ENCODE measurements at places on chromosomes 2 and 18.

DNA sequence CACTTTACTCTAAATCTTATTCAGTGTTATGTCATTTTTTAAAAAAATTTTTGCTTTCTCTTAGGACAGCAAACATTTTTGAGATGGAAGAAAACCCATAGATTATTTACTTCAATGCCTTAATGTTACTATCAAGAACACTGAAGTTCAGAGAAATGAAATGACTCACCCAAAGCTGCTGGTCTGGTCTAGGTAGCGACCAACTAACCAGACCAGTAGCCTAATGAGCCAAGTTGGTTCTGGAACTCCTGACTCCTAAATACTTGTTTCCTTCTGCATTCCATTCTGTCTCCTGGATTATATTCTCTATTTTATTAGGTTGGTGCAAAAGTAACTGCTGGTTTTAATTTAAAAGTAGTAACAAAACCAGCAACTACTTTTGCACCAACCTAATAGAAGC lies 35.4 kb downstream of the SLC8A1 start:
- no peak for DNase-seq

DNA sequence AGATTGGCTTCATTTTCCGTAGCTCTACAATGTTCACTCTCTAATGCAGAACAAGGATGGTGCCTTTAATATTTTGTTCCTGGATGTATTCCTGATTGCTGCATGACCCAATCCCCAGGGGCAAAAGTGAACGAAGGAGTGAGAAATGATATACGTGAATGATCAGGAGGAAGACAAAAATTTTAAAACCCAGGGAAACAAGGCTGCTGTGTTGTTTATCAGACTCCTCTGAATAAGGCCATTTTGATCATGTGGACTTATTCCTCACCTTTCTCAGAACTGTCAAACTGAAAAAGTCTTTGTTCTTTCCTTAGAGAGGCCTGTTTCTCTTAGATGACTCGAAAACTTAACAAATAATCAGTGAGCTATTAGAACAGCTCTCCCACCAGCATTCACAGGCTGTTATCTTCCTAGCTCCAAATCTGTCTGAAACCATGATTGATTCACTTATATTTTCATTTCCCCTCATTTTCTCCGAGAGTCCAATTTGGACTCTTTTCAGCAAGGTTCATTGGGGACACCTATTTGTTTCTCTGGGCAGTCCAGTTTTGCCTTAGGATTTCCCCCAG lies 29.5 kb upstream of the COX7A2L start:
- no peak for DNase-seq

GRCh38 chr18:28074076-28074475 lies 102.9 kb downstream of the CDH2 start:
- no peak for DNase-seq

GRCh38 chr2:20400306-20400705 lies 46.6 kb upstream of the RHOB start:
- DNase-seq: no peak

GRCh38 chr2:32922501-32922900 lies 24.3 kb upstream of the LTBP1 start:
- DNase-seq: no peak

GRCh38 chr2:56587456-56587855 lies 403.7 kb downstream of the CCDC85A start:
- DNase-seq: no peak

Data from HAP-1 (cell line).